Fibroblast of skin of scalp (primary cell): ENCODE measurements at places on chromosomes 1 and 21.

DNA sequence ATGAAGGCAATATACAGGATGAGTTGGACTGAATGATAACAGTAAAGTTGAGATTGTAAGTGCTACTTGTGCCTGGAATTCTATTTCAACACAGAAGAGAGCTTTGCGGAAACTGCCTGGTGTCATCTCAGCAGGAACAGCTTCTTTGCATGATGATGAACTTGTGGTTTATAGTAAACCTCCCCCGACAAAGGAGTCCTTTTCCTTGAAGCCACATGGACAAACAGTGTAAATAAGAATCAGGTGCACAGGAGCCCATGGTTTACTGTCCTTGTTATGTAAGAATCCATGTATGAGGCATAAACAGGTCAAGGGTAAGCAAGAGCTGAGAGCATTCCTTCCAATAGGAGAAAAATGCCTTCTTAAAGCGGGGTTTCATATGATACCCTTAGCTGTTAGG is 66.2 kb downstream of the PCNX2 start:
- DNase-seq = peak; percentile 31

DNA sequence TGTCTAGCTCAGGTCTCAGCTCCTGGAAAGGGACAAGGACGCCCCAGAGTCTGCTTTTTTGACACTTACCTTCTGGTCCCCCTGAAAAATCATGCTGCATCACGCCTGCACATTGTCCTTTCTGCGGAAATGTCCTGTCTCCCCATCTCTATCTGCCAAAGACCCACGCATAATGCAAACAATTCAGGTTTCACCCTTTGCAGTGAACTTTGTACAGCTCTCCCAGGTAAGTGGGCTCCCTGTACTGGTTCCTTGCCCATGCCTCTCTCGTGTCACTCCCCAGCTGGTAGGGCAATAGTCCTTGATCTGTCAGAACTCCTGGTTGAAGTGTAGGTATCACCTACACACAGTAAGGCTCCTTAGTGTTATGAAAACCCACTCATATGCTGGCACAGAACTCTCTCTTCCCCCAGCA is 102.9 kb upstream of the IRF2BP2 start:
- no peak for DNase-seq

- no peak for DNase-seq
These were observed 23.5 kb downstream of the PLA2G2D start for GRCh38 chr1:20095564-20096434.

GRCh38 chr1:234270581-234271242 is 102.5 kb upstream of the COA6 start:
- no peak for DNase-seq

- no peak for DNase-seq
These were observed 147.9 kb upstream of the SAMSN1 start for GRCh38 chr21:14693997-14694396.

DNA sequence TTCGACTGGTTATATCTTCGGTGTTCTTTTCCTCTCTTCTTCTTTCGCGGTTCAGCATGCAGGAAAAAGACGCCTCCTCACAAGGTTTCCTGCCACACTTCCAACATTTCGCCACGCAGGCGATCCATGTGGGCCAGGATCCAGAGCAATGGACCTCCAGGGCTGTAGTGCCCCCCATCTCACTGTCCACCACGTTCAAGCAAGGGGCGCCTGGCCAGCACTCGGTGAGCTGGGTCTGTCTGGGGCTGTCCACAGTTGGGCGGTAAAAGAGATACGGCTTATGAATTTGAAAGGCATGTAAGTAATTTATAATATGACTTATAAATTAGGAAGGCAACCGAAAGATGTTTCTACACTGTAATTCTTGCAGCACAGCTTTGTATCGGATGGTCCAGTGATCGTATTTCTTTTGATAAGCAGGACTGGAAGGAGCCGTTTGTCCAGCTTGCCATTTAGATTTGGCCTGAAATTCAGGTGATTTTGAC is 334 bp downstream of the CTH start:
- peak; percentile 38 for DNase-seq

GRCh38 chr1:211684331-211684730 is 8.9 kb upstream of the NEK2 start:
- DNase-seq = no peak

DNA sequence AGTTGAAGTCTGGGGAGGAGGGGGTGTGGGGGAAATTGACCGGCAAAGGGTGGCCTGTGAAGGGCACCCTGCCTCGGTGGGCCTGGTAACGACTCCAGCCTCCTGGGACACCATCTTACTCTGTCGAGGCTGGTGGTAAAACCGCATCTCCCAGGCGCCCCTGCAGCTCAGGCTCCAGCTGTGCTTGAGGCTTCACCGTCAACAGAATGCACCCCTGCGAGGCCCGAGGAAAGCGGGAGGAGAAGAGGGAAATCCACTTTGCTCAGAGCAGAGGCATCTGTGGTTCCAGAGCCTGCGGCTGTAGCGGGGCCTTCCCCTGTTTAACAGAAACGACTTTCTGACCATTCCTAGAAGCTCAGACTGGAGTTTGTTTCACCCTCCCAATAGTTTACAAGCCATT is 165.6 kb downstream of the NPHP4 start:
- DNase-seq = no peak

DNA sequence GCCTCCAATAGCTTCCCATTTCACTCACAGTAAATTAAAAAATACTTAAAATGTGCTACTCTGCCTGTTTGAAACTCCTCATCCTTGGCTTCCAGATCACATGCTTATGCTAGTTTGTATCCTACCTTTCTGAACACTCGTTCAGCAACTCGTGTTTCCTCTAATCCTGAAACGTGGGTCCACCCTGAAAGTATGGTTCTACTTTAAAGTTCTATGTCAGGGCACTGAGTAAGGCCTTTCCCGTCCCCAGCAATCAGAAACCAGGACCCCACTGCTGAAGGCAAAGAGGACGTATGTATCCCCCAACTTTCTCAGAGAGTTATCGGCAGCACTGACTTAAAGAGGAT is 419 bp upstream of the TSEN15 start:
- DNase-seq = no peak

GRCh38 chr1:22801761-22802160 is 91.1 kb downstream of the EPHB2 start:
- DNase-seq = no peak

- DNase-seq = no peak
These were observed 13.8 kb downstream of the SNX7 start for GRCh38 chr1:98675282-98675681.

GRCh38 chr1:2412773-2413494 is 570 bp upstream of the PEX10 start:
- DNase-seq = no peak
